B cell (primary cell): ENCODE measurements at places on chromosomes 12 and 14. TPM values are rescaled to one million over a fixed set of nuclear protein-coding genes. Genes with fewer than 3 reads are reported as not detected.
A peak's percentile ranks its signal among the peaks of the same experiment; 100 is the strongest.

GRCh38 chr14:102439556-102439955 lies 70.0 kb downstream of the ANKRD9 start:
- DNase-seq: no peak

DNA sequence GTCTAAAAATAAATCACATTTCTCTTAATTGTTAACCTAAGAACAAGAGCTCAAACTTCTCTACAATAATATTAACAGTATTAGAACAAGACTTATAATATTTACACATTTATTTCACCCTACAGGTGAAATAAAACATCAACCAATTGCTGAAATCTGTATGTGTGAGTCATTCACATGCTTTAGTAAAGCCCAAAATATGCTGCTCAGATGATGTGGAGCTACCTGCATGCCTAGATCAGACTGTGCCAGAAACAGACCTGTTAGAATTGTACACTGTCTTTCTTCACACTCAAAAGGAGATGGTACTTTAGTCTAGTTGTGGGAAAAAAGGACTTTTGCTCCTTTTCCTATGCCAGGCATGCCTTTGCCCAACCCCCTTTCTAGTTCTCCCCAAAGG lies 54.7 kb downstream of the RPS6KA5 start:
- DNase-seq: no peak

DNA sequence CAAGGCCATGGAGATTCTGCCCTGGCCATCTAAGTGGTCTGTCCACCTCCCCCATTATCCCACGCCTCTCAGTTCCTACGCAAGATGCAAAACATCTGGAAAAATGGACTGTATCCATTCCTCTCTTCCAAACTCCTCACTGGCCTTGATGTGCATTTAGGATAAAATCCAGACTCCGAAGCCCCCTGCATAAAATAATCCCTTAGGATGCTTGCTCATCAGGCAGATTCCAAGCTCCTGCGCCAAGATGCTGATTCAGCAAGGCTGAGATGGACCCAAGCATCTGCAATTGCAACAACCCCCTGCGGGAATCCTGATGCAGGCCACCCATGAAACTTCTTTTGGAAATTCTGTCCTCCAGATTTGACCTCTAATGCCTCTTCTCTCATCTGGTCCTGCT lies 81.6 kb downstream of the SPRING1 start:
- DNase-seq: no peak

- DNase-seq: peak; percentile 4
Measured at GRCh38 chr12:65741656-65742017, 82.6 kb upstream of the HMGA2 start.

GRCh38 chr14:50756300-50756699 lies 74.7 kb downstream of the NIN start:
- DNase-seq: peak; percentile 95

- DNase-seq: no peak
Measured at GRCh38 chr12:10989107-10989506, 2.4 kb upstream of the TAS2R50 start.

Gene KRT3
- not detected in 2 replicates for polyA plus RNA-seq

Gene PAPLN
- 0.69 and 1.2 TPM in 2 replicates for polyA plus RNA-seq
